ENCODE measurements at places on chromosomes 7 and 10. TPM values are rescaled to one million over a fixed set of nuclear protein-coding genes. Genes with fewer than 3 reads are reported as not detected.

TMEM130 gene
- 0.37 TPM for total RNA-seq

NAMPT gene
- total RNA-seq = 300 TPM

ADGRA1 gene
- not detected for total RNA-seq

PPP1R17 gene
- not detected for total RNA-seq

VAX1 gene
- total RNA-seq = not detected

CASTOR2 gene
- total RNA-seq = 5.6 TPM

MUC12 gene
- 4.5 TPM for total RNA-seq

CNNM1 gene
- total RNA-seq = 1.6 TPM

SFTPA2 gene
- 0.15 TPM for total RNA-seq

- no peak for DNase-seq
These were observed 1037.1 kb downstream of the GATA3 start for GRCh38 chr10:9091530-9092093.

DNA sequence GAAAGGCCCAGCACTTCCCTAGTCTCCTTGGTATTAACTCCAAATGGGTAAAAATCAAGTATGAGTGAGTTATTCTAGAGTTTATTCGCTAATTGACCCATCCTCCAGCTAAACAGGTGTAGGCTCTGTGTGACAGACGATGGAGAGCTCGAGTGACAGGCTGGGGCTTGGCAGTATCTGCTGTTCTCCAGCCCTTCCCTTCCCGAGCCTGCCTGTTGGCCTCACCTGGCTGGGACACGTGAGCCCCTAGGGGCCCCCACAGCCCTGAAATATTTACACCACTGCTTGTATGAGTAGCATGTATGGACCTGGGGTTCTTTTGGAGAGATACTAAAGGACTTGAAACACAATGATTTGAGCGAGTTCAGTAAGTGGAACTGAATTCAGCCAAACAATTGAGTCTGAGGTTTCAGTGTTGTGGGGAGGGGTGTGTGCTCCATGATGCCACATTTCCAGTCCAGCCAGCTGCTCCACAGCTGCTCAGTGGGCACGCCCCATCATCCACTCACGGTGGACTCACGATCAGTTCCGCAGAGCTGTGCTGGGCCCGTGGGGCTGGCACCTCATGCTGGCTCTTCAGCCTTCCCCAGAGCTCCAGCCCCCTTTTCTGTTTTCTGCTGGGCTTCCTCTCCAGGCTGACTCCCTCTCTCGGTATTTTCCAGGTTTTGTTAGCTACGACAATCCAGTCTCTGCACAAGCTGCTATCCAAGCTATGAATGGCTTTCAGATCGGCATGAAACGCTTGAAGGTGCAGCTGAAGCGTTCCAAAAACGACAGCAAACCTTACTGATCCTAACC, 283.0 kb downstream of the USP6NL start:
- DNase-seq = no peak

GRCh38 chr7:2821161-2821841, 22.8 kb downstream of the GNA12 start:
- DNase-seq = peak; percentile 95

DNA sequence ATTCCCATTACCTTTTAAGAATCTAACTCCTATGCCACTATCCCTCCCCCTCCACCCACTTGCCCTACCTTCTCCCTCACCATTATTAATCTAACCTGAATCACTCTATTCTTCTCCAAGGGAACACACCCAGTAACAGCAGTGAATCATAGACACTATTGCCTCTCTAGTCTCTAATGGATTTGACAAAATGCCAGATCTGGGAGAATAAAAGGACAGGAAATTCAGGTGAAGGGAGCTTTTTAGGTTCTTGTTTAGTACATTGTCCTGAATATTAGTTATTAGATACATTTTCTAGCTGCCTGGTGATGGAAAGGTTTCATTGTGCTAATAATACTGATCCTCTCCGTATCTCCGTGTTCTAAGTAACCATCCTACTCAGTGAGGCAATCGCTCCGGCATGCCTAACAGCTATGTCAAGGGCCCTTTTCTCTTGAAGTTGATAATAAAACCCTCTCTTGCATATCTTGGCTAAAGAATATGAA, 4.1 kb upstream of the SFR1 start:
- DNase-seq = peak; percentile 86

DNA sequence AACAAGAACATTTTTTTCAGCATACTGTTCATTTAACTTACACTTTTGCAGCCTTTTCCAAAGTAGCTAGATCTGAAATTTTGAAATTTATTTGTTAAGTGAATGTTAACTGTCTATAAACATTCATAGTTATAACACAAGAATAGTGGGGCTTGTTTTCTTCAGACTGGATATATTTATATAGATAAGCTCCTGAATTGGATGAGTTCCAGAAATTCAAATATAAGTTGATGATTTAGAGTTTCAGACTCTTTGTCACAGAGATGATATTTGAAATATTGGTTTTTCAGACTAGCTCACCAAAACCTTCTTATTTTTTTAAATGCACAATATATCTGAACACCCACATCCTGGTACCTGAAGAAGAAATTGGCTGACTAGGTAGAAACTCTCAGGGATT, 44.0 kb downstream of the ZNRF2 start:
- no peak for DNase-seq

DNA sequence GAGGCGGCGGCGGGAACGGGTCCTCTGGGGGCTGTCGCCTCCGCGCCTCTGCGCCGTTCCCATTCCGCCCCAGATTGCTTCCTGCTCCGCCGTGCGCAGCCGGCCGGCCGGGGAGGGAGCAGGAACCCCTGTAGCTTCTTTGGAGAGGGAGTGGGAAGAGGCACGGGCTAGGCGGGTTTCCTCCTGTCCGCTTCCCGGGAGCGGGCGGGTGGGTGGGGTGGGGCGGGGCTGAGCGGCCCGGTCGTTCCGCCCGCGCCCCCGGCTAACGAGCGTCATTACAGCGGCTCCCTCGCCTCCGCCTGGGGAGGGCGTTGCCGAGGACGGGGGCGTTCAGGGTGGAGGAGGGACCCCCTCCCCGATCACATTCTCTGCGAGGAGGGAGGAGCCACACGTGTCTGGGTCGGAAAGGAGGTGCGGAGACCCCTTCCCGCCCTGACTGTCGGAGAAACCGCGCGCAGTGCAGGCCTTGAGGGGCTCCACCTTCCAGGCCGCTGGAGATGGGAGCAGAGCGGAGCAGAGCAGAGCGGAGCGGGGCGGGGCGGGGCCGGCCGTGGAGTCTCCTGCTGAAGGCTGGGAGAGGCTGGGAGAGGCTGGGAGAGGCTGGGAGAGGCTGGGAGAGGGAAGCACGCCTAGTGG, 39.7 kb downstream of the AGAP3 start:
- DNase-seq = no peak

DNA sequence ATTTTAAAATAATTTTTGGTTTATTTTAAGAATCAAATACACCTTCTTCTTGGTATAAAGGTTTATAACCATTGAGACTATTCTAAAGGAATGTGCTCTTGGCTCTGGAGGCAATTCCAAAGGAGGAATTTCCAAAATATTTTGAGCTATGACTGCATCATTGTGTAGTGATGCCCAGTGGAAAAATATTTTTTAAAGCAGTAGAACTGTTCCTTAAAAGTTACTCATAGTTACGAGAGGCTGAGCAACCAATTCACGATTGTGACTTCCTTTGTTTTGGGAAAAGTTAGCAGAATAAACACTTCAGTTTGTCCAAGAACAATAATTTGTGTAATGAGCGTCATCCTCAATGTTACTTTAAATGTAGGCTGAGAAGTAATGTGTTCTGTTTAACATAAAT, 233.6 kb downstream of the BAMBI start:
- peak; percentile 49 for DNase-seq

DNA sequence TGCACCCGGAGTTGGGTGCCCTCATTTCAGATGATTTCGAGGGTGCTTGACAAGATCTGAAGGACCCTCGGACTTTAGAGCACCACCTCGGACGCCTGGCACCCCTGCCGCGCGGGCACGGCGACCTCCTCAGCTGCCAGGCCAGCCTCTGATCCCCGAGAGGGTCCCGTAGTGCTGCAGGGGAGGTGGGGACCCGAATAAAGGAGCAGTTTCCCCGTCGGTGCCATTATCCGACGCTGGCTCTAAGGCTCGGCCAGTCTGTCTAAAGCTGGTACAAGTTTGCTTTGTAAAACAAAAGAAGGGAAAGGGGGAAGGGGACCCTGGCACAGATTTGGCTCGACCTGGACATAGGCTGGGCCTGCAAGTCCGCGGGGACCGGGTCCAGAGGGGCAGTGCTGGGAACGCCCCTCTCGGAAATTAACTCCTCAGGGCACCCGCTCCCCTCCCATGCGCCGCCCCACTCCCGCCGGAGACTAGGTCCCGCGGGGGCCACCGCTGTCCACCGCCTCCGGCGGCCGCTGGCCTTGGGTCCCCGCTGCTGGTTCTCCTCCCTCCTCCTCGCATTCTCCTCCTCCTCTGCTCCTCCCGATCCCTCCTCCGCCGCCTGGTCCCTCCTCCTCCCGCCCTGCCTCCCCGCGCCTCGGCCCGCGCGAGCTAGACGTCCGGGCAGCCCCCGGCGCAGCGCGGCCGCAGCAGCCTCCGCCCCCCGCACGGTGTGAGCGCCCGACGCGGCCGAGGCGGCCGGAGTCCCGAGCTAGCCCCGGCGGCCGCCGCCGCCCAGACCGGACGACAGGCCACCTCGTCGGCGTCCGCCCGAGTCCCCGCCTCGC, at the start of gene EGFR:
EGFR (plus strand) TSS at position 657 of the 830 bp plus-strand sequence. CDS start 261 bp downstream, outside the sequence.
- DNase-seq = peak; percentile 85

DNA sequence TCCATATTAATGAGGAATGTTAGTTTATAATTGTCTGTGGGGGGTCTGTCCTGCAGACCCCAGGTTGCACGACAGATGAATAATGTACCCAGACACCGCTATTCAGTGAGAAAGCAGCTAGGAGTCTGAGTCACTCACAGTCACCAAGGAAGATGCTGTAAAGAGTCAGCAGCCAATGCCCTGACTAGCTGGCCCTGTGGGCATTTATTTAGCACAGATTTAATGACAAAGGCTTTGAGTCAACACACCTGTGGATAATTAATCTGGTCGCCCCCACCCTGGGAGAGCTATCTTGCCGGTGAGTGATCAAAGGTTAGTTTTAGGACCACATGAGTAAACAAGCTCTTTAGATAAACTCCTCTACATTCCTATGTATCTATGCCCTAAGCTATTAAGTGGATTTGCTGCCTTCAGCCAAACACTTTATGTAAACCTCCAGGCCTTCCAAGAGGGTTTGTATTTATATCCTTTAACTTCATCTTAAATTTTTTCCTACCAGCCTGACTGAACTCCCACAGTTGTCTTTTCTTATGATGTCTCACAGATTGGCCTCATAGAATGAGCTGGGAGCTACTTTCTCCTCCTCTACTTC, 180.0 kb upstream of the ADCY1 start:
- peak; percentile 58 for DNase-seq

DNA sequence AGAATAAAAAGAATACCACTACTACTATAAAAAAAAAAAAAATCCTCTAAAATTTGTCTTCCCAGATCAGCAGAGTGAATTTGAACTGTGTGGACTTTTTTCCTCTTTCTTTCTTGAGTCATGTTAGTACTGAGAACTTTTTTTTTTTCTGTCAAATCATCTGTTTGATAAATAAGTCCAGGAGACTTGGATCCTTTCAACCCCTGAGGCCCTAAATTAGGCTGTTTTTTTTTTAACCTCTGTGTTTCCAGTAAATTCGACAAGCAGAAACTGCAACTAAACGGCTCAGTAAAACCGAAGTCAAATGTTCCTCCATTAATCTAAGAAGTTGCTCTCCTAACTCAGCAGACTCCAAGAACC, 2.7 kb downstream of the MAP3K8 start:
- peak; percentile 32 for DNase-seq

DNA sequence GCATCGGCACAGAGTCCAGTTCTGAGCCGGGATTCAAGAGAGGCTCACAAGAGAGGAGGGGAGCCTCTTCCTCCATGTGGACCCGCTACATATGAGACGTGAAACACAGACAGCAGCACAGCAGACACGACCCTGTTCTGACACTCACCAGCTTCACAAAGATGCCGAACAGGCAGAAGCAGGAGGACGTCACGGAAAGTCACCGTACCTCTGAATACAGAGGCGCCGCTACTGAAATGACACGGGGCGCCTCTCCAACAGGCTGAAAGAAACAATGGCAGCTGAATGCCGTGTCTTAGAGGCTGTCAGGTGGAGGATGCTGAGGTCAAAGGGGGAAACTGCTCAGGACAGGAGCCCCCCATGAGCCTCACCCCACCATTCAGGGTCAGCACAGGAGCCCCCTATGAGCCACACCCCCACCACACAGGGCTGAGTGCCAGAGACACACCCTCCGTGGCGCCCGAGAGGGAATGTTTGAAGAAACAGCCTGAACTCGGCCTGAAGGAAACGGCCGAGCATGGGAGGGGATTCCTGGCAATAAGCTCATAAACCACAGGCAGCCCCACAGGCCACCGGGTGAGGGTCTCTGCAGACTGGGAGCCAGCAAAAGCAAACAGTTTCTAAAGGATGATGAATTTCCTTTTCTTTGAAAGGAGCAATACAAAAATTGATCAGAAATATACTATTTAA, 510.3 kb downstream of the PTPRN2 start:
- DNase-seq = no peak

GRCh38 chr7:77538281-77539212, 1.5 kb downstream of the PTPN12 start:
- peak; percentile 97 for DNase-seq

DNA sequence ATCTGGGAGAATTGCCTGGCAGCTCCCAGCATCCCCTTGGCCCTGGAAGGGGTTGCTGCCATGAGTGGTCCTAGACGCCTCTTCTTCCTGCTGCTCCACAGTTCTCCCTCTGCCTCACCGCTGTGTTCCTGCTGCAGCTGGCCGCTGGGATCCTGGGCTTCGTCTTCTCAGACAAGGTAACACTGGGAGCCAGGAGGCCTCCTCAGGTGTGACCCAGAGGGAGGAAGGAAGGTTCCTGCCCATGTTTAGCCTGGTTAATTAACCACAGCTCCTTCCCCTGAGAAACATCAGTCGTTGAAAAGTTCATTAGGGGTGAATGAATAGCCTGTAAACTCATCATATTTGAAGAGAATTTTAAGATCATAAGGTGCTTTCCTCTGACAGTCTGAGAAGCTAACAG, 18.2 kb downstream of the TSPAN33 start:
- no peak for DNase-seq

- no peak for DNase-seq
These were observed 63.5 kb downstream of the CAMK1D start for GRCh38 chr10:12412666-12413368.

DNA sequence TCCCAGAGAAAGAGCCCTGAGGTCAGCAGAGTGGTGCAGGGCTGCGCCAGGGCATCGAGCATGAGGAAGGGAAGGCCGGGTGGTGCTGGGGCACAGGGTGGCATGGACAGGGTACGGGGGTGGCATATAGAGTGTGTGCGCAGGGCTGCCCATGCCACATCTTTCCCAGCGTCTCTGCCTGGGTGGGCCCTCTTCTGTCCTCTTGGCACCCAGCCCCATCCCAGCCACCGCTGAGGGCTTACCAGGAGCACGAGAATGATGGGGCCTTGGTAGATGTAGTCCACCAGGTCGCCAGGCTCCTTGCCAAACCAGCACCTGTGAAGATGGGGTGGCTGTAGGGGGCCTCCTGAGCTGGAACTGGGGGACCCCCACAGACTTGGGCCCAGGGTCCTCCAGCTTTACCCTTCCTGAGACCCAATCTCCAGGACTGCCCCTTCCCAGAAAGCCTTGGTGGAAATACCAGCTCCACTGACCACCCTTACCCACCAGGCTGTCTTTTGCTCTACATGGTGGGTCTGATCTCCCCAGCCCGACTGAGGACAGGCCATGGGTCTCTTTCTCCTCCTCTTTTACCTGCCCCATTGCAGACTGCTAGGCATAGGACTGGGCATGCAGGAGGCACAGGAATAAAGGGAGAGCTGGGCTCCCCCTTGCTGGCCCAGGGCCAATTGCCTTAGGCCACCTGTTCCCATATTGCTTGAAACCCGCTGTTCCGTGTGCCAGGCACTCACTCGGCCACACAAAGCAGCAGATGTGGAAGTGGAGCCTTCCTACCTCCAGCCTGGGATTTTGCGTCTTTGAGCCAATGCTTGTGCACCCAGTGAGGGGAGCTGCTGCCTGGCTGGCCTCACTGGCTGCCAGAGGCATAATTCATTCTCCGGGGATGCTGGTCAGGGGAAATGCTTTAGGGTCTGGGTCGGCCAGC, 21.7 kb downstream of the CRHR2 start:
- DNase-seq = no peak
